ENCODE measurements at places on chromosomes 13 and 19. TPM values are rescaled to one million over a fixed set of nuclear protein-coding genes. Genes with fewer than 3 reads are reported as not detected.

FBXL3 gene
- total RNA-seq, result 61.6 TPM

- DNase-seq, result peak; percentile 38
- H3K27ac ChIP-seq, result no peak overlapping the region
- H3K4me1 ChIP-seq, result no peaks in the 10 kb centered on the region
- no peak overlapping the region for H3K4me3 ChIP-seq
- H3K27me3 ChIP-seq, result no peaks in the 10 kb centered on the region
Observed at GRCh38 chr13:39254601-39255000, 216.3 kb downstream of the NHLRC3 start.

DNA sequence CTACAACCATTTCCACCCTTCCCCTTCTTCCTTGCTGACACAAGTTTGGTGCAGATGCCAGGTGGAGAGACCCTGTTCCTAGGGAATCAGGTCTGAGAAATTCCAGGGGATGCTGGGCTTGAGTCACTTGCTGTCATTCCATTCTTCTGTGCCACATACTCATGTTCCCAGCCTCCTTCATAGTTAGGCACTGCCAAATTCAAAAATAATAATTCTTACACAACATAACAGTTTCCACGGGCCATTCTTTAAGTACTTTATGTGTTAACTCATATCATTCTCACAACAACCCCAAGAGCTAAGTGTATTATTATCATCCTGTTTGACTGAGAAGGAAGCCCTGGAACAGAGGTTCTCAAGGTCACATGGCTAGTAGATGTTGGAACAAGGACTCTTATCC, 27.1 kb upstream of the POMP start:
- H3K4me1 ChIP-seq, result no peaks in the 10 kb centered on the region
- no peak overlapping the region for H3K4me3 ChIP-seq
- H3K27ac ChIP-seq, result no peak overlapping the region
- no peaks in the 10 kb centered on the region for H3K27me3 ChIP-seq
- no peaks in the 10 kb centered on the region for H3K36me3 ChIP-seq

TPTE2 gene
- 0.16 TPM for total RNA-seq

DNA sequence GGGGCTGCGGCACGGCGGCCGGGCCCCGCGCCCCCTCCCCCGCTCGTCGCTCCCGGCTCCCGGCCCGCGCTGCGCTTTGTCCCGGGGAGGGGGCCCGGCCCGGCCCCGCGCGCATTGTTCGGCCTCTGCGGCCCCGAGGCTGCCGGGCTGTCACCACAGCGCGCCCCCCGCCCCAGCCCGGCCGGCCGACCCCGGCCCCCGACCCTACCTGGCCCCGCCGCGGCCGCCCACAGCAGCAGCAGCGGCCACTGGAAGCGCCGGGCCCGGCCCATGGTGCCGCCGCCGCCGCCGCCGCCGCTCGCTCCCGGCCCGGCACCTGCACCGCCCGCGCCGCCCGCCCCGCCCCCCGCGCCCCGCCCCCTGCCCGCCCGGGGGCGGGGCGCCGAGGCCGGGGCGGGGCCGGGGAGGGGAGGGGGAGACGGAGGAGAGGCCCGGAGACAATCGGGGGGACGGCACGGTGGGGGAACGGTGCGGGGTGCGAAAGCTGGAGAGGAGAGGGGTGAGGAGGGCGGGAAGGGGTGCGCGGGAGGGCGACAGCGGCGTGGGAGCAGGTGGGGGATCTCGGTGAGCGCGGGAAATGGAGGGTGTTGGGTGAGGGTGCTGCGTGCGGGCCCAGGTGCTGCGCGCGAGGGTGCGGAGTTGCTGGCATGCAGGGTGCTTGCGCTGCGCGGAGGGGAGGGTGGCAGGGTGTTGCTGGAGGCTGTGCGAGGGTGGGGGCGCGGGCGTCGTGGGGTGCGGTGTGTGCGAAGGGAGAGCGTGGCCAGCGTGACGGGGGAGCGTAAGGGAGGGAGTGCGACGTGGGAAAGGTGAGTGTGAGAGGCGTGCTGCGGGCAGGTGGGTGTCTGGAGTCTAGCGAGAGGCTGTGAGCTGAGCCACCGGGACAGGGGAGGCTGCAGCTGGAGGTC, at the start of gene CADM4:
Gene CADM4 (minus strand): TSS at position 332 of the 905 bp plus-strand sequence. CDS start 60 bp downstream, at position 272.
- H3K4me1 ChIP-seq, result no peaks in the 10 kb centered on the region
- no peaks in the 10 kb centered on the region for H3K36me3 ChIP-seq
- peak; percentile 49 for DNase-seq
- H3K27ac ChIP-seq, result no peak within 1 kb of the TSS
- no peaks in the 10 kb centered on the region for H3K27me3 ChIP-seq
